ENCODE measurements at places on chromosomes 6 and 20. TPM values are rescaled to one million over a fixed set of nuclear protein-coding genes. Genes with fewer than 3 reads are reported as not detected.
A peak's percentile ranks its signal among the peaks of the same experiment; 100 is the strongest.

SGK1 gene
- 54.6 TPM for total RNA-seq

LY86 gene
- total RNA-seq, result 2.9 TPM

SOX18 gene
- total RNA-seq, result 0.41 TPM

SNRPB gene
- 59.1 TPM for total RNA-seq

KCNQ5 gene
- total RNA-seq, result 12.6 TPM

NOP56 gene
- total RNA-seq, result 132 TPM

PAX1 gene
- total RNA-seq, result not detected

LRRC73 gene
- total RNA-seq, result 2.9 TPM

TGM3 gene
- total RNA-seq, result not detected

DNA sequence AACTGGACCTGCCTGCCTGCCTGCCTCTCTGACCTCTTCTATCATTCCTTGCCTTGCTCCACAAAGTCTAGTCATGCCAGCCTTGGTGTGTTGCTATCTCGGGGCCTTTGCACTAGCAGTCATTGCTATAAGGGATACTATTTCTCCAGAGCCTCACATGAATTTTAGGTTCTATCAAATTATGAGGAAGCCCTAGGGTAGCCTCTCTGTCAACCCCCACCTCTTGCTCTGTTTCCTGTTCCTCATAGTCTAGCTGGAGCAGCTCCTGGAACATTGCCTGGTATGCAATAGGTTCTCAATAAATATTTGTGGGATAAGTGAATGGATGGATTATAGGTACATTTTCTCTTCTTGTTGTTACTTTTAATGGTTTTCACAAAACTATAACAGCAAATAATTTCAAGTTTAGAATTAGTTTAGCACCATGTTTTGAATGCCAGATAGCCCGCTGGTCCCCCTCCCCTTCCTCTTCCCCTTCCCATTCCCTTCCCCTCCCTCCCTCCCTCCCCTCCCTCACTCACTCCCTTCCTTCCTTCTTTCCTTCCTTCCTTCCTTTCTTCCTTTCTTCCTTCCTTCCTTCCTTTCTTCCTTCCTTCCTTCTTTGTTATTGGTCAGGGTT, 46.9 kb upstream of the DTNBP1 start:
- DNase-seq, result no peak

DNA sequence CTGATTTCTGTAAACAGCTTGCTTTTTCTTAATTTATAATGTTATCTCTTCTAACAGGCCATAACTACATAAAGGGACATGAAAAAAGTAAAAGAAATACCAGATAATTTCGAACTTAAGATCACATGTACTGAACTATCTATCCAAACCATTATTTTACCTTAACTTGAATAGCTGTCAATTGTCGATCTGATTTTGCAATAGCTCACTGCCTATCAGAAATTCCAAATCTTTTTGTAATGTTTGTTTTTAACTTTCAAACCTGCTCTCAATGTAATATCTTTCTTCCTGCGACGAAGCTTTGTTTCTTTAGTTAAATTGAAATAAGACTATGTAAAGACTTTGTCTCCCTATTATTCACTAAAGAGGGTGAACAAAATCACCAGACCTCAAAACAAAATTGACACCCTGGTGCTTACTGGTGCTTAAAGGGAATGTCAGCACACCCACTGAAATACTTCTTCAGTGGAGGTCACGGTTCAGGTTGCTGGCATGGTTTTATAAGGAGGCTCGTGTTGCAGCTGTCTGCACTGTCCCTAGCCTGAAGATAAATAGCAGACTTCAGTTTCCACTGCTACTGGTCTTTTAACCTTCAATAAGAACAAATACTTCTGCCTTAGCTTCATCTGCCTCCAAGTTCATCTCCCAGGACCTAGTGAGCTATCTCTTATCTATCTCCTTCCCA, 117.5 kb upstream of the QKI start:
- no peak for DNase-seq

- DNase-seq, result no peak
These were observed 58.4 kb downstream of the EZR start for GRCh38 chr6:158760618-158761250.

DNA sequence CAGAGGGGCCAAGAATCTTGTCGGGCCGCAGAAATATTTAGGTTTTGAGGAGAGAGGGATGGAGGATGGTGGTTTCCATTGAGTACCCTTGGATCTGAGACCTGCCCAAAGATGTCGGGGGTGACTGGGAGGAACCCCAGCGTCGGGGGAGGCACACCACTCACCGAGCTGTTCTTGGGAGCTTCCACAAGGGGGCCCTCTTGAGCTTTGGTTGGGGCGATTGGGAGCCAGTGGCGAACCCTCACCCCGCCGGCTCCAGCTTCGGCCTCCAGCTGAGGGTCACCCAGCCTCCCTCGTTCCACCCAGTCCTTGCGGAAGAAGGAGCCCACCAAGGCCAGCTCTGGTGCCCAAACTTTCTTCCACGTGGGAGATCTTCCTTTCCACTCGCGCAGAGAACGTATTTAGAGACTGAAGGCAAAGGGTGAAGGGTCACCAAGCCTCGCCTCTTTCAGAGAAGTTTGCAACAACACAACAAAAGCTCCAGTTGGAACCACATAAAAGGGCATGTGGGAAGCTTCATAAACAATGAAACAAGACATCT, 33.6 kb downstream of the APCDD1L start:
- DNase-seq, result peak; percentile 62

- no peak for DNase-seq
These were observed 63.7 kb downstream of the ATXN1 start for GRCh38 chr6:16697437-16698161.

GRCh38 chr20:63642527-63643247, 10.5 kb downstream of the STMN3 start:
- DNase-seq, result no peak

DNA sequence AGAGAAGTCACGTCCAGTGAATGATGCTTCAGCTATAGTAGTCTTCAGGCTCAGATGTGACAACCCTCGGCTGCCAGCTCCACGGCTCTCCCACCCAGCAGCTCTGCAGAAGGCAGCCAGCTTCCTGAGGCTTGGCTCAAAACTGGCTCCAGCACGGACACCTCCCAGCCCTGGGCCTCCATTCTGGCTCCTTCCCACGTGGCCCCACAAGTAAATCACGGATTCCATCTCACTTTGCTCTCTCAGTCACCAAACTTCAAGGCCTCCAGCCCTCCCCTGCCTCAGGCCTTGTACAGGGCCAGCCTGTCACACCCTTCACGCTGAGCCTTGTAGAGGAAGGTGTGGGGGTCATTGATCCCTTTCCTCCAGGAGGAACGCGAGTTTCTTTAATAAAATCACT, 55.8 kb downstream of the GTF2H5 start:
- DNase-seq, result no peak

GRCh38 chr20:9424551-9424950, 89.8 kb upstream of the LAMP5 start:
- no peak for DNase-seq

DNA sequence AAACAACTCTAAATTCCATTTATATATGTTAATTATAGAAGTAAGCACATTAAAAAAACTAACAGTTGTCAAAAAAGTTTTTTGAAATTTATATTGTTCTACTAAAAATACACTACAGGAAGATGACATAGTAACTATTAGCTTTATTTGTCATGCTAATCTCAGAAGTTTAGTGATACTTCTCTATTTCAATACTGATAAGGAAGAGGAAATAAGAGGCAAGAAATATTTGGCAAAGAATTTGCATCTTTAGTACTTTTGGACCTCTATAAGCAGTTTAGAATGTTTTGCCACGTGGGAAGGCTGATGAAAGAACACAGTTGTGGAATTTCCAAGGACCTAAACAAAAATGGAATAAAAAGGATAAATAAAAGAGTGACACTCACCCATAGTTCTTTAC, 12.6 kb downstream of the IFNGR1 start:
- DNase-seq, result no peak

- DNase-seq, result no peak
These were observed 164.3 kb upstream of the MLN start for GRCh38 chr6:33967966-33968724.

- no peak for DNase-seq
These were observed 692.0 kb downstream of the DHX35 start for GRCh38 chr20:39654171-39654570.

DNA sequence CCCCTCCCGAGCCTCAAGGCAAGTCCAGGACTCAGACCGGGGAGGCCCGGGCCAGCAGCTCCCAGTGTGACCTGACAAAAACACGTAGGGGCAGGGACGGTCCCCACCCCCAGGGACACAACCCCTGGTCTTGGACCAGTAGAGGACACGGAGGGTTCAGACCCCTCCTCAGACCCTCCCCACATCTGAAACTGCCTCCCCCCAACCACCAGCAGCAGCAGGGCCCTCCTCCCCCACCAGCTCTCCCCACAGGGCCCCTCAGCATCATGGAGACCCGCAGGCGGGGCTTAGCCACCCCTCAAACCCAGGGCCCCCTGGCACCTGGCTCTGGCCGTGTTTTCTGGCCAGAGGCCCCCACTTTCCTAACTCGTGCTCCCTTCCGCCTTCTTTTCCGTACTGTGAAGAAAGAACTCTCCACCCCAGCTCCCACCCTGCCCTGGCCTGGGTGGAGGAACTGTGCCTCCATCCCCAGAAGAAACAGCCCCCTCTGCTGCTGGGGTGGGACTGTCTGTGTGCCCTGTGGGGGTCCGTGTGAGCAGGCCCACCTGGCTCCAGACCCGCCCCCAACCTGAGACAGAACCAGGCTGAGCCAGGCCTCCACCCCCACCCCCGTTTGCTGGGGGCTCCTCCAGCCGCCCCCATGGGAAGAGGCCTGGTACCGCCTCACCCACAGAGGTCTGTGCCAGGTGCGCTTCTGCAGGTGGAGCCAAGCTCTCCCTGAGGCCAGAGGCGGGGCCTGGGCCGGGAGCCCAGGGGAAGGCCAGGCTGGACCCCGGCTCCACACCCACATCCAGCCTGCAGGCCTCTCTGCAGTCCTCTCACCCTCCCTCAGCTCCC, 39.0 kb upstream of the MDFI start:
- no peak for DNase-seq

GRCh38 chr20:18004384-18005031, 35.7 kb downstream of the MGME1 start:
- no peak for DNase-seq

GRCh38 chr20:54415967-54416366, 59.4 kb upstream of the DOK5 start:
- no peak for DNase-seq

DNA sequence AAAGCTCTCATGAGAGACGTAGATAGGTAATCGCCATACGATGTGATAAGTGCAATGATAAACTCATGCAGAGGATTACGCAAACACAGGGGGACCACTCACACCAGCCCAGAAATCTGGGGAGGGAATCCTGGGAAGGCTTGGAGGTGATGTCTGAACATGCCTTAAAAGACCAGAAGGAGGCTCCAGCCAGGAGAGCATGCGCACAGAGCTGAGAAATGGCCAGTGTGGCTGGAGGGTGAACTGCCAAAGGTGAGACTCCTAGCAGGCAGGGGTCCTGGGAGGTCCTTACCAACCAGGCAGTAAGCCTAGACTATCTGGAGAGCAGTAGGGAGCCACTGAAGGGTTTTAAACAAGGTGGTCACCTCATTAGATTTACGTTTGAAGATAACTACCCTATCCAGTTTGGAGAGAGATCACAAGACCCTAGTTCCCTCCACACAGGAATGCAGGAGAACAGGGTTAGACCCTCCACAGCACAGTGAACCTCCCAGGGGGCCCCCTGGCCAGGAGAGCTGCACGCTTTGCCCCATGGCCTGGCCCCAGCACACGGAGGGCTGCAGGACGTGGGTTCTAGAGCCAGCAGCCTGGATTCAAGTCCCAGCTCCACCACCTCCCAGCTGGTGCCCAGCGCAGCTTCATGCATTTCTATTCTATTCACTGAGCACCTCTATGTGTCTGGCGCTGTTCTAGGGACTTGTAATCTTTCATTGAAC, 13.1 kb downstream of the MDFI start:
- no peak for DNase-seq

Measured in frontal cortex (tissue), 4 donors.